Tracheal epithelial cell (primary cell): ENCODE measurements at places on chromosomes 7 and 10. TPM values are rescaled to one million over a fixed set of nuclear protein-coding genes. Genes with fewer than 3 reads are reported as not detected.

Gene CCDC3
- 0.96 and 1.7 TPM in 2 replicates for total RNA-seq

Gene TAS2R5
- total RNA-seq: 2.2 and 2.8 TPM in 2 replicates

Gene TMEM270
- not detected in 2 replicates for total RNA-seq

Gene LLCFC1
- not detected in 2 replicates for total RNA-seq

Gene CDHR3
- 0.48 and 3.2 TPM in 2 replicates for total RNA-seq

Gene ST8SIA6
- total RNA-seq: 0.64 TPM in 1 of 2 replicates, not detected in the other
